Caco-2 (cell line): ENCODE measurements at places on chromosomes 13 and 19. TPM values are rescaled to one million over a fixed set of nuclear protein-coding genes. Genes with fewer than 3 reads are reported as not detected.

GRCh38 chr13:78680115-78680561, 21.2 kb upstream of the OBI1 start:
- no peak for DNase-seq

- no peak for DNase-seq
These were observed 34.5 kb upstream of the GAS6 start for GRCh38 chr13:113898391-113898790.

GRCh38 chr13:31588893-31589292, 150.4 kb upstream of the RXFP2 start:
- peak; percentile 44 for DNase-seq

GRCh38 chr19:34402074-34402600, 2.1 kb upstream of the PDCD2L start:
- DNase-seq = no peak

GRCh38 chr13:26061947-26062346, 10.1 kb upstream of the SHISA2 start:
- DNase-seq = no peak

GRCh38 chr13:30017880-30018279, 167.5 kb upstream of the UBL3 start:
- no peak for DNase-seq

DNA sequence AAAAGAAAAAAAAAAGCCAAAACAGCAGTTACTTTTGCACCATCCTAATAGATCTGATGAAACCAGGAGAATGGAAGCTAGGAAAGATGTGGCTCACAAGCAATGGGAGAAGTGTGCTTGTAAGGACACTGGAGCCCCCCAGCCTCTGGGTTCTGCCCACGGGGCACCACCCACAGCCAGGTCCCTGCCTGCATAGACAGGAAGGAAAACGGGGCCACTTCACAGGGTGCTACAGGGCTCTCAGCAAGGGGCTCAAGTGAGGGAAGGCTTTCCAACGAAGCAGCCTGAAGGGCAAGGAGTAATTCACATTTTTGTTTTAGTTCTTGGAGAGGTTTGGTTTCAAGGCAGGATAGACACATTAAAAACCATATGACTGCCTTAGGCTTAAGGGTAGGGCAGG, 42.7 kb downstream of the BRD4 start:
- DNase-seq = no peak

GRCh38 chr19:6706633-6706958, 13.9 kb downstream of the C3 start:
- DNase-seq = no peak

DNA sequence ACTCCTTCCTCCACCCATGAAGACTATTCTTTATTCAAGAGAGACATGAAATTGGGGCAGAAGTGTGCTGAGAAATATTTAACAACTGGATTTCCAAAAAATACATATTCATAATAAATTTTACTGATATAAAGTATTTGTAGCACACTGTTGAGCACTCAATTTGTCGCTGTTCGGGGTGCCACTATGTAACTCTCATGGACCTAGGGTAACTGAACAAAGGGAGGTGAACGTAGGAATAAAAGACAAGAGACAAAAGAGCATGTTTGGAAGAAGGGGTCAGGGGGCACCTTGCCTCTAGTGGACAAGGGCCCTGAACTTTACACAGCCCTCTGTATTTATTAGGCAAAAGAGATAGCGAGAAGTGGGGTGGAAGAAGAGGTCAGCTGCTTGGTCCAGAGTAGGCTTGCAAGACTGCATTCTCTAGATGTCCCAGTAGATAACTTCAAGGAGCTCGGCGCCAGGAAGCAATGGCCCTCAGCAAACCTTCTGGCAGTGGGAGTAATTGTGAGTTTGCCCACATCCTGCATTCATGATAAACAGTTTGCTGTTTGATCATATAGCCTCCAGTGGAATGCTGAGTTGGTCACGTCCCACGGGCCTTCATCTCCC, 4.5 kb upstream of the ZNF175 start:
- DNase-seq = peak; percentile 84

GRCh38 chr13:113815151-113816058, 48.5 kb downstream of the GAS6 start:
- no peak for DNase-seq

DNA sequence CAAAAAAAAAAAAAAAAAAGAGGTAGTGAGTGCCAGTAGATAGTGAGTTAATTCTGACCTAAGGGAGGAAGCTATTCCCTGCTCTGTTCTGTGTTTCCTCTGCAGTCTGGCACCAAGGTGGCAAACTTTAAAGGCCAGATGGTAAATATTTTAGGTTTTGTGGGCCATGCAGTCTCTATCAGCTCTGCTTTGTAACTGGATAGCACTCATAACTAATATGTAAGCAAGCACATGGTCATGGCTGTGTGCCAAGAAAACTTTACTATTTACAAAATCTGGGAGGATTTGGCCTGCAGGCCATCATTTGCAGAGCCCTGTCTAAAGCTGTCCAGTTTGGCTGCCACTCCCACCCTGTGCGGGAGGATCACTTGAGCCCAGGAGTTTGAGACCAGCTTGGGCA, 4.3 kb downstream of the PIN1 start:
- no peak for DNase-seq

- no peak for DNase-seq
These were observed 119.3 kb downstream of the COL4A1 start for GRCh38 chr13:110187641-110188161.

GRCh38 chr13:75399168-75399878, 82.6 kb downstream of the TBC1D4 start:
- DNase-seq = no peak

DNA sequence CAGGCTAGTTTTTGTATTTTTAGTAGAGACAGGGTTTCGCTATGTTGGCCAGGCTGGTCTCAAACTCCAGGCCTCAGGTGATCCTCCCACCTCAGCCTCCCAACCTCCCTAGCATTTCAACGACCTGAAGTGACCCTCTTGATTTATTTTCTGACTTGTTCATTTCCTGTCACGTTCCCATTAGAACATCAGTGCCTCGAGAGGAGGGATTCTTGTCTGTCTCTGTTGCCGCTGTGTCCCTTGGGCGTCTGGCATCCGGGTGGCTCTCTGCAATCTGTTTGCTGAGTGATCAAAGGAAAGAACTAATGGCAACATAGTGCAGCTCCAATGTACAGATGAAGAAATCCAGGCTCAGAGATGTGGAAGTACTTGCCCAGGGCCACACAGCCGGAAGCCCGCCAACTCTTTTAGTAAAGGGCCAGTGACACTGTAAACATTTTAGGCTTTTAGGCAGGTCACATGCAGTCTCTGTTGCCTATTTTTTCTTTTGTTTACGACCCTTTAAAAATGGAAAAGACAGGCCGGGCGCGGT, 47.5 kb downstream of the NFIC start:
- no peak for DNase-seq

DNA sequence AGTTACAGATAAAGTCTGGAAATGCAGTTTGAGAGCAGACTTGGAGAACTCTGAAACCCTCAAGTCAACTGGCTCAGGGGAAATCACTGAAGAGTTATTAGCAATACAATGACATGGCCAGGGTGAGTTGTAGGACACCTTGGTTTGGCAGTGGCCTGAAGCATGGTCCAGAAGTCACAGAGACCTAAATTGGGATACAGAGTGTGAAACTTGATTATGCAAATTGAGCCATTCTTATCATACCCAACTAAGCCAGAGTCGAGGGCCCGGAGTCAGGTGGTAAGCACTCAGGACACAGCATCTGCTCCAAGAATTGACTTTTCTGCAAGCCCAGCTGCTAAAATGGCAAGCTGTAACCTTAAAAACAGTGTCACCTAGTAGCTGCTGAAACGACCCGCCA, 224.5 kb downstream of the DCLK1 start:
- no peak for DNase-seq

DNA sequence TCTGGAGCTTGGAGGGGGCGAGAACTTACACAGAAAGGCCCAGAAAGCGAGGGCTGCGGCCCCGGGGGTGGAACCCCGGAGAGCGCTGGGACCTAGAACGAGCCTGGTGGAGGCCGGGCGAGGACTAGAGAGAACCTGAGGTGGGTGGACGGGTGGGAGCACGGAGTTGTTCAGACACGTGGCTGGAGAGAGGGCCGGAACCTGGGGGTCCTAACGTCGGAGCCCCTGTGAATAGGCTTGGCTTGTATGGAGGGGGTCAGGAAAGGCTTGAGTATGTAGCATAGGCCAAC, 383 bp downstream of the ZNF581 start:
- no peak for DNase-seq

DNA sequence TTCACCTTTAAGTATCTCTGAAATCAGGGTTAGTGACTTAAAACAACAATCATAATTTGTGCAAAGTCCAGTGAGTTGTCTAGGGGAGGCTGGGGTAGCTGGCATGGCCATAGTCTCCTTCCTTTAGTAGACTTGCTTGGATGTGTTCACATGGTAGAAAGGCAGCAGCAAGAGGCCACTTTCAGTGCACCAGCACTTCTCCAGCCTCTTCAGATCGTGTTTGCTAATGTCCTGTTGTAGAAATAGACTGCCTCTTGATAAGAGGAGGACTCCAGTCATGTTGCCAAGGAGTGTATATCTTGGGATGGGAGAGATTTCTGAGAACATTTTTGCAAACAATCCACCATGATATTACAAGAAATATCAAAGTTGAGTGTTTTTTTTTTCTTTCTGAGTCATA, 22.9 kb downstream of the WDFY2 start:
- DNase-seq = no peak

GRCh38 chr13:95246292-95247082, 54.8 kb downstream of the ABCC4 start:
- DNase-seq = no peak

DNA sequence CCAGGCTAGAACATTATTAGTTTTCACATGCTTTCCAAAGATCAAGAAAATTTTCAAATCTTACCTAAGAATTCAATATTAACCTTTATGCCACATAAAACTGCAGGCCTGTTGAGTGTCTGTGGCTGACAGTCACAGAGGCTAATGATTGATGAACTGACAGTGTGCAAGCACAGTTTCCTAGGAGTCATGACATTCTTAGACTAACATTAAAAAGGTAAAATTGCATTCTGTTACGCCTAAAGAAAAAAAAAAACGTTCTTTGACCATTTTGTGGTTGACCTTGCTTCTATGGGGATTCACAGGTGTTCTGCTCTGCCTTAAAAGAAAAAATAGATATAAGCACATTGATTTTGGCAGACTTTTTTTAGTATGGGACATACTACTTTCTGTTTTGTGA, 1776.2 kb downstream of the PCDH9 start:
- no peak for DNase-seq

DNA sequence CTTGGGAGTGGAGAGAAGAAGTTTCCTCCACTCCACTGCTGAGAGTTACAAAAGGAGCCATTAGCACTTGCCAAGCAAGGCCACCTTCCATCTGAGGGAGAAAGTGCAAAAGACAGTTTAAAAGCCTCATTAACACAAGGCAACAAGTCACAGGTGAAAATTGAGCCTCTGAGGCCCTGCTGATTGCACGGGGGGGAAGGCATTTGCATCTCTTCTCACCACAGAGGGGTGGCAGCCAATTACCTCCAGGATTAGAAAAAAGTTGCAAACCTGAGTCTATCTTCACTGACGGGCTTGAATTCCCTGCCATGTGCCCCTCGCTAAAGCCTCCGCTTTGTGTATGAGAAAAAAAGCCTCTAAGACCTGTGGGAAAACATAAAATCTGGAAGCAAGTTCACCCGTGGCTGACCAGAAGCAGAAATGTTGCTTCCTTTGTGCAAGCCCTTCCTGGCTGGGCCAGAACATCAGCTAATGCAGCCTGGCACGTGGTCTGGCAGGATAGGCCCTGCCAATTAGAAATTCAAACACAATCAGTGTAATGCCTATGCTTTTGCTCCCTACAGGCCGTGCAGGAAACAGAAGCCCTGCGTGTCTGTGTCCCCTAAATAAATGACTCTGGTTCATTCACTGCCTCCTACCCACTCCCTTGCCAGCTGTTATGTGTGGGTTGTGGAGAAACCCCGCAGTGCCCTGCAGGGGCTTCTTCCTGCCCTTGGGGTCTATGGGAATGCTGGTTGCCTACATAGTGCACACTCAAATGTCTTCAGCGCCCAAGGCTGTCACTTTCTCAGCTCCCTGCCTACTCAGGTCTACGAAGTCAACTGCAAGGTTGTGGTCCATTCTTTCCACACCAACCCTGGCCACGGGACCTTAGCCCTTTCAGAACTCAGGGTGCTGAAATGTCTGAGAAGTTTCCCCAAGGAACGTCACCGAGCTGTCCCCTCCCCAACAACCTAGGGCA, 150.2 kb downstream of the UQCRFS1 start:
- no peak for DNase-seq

DNA sequence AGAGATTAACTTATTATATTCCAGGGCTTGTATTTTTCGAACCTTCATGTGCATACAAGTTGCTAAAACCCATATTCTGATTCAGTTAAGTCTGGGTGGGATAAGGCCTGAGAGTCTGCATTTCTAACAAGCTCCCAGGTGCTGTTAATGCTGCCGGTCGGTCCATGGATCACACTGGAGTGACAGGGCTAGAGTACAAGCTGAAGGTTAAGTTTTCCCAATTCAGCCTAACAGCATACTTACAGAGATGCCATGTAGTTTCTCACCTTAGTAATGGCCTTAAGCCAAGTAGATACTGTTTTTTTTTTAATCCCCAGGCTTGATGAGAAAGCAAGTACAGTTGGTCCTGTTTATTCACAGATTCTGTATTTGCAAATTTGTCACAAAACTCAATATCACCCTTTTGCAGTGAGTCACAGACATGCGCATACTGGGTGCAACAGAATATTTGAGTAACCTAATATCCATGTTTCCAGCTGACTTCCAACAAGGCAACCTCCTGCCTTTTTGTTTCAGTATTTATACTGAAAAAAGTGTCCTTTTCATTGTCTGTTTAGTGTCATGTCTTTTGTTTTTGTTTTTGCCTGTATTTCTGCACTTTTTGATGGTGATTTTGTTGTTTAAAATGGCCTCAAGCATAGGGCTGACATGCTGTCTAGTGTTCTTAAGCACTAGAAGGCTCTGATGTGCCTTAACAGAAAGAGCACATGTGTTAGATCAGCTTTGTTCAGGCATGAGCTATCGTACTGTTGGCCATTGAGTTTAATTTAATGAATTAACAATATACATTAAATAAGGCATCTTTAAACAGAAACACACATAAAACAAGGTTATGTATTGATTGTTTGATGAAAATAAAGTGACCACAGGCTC, 875.0 kb downstream of the PCDH9 start:
- no peak for DNase-seq

DNA sequence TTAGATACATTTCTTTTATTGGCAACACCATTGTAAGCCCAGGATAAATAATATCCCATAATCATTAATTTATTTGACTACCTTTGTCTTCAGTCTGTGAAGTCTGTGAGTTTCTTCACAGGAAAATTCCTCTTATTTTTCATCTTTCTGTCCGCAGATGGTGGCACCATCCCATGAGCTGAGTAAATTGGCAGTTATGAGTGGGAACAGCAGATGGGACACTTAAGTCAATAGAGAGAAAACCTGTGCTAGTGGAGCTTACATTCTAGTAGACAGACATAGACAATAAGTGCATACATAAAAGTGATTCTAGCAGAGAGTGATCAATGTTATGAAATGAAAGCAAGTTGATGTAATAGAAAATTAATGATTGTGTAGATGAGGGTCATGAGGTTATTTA, 638.2 kb upstream of the MIR17HG start:
- no peak for DNase-seq

The SERTM1 gene
- not detected in 2 replicates for total RNA-seq

The CYP4F12 gene
- total RNA-seq = 0.16 and 0.39 TPM in 2 replicates

The SIGLEC6 gene
- 10.0 and 14.3 TPM in 2 replicates for total RNA-seq

The HCST gene
- not detected in 2 replicates for total RNA-seq

The IL4I1 gene
- 0.61 and 1.1 TPM in 2 replicates for total RNA-seq

The KLK11 gene
- not detected in 2 replicates for total RNA-seq

The LILRB4 gene
- not detected in 2 replicates for total RNA-seq

The TUBB4A gene
- 3.8 and 6.0 TPM in 2 replicates for total RNA-seq

The NCLN gene
- total RNA-seq = 87.3 and 94.2 TPM in 2 replicates

The AP2S1 gene
- total RNA-seq = 211 and 234 TPM in 2 replicates

The RNF113B gene
- total RNA-seq = not detected in 2 replicates

The GAPDHS gene
- total RNA-seq = not detected in 2 replicates
